DMS79 (cell line): ENCODE measurements at places on chromosomes 1 and 21.

GRCh38 chr21:30935121-30935888, 53.9 kb upstream of the KRTAP11-1 start:
- DNase-seq = no peak

DNA sequence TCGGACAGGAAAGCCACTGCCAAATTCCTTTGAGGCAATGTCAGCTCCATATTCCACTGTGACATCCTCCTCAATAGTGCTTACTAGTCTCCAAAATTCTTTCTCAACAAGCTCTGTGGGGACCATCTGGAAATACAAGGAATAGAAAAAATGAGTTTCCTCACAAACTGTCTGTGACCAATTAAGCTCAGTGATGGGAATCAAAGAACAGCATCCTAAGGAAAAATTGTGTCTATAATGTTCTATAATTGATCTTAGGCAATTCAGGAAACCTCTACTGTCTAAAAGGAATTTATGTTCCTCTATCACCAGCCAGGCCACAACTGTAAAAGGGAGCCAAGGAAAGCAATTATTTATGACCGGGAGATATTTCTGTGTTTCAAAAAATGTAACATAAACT, 46.1 kb upstream of the SYT2 start:
- DNase-seq = no peak

- DNase-seq = no peak
Measured at GRCh38 chr1:117760485-117760884, 154.6 kb downstream of the TENT5C start.

DNA sequence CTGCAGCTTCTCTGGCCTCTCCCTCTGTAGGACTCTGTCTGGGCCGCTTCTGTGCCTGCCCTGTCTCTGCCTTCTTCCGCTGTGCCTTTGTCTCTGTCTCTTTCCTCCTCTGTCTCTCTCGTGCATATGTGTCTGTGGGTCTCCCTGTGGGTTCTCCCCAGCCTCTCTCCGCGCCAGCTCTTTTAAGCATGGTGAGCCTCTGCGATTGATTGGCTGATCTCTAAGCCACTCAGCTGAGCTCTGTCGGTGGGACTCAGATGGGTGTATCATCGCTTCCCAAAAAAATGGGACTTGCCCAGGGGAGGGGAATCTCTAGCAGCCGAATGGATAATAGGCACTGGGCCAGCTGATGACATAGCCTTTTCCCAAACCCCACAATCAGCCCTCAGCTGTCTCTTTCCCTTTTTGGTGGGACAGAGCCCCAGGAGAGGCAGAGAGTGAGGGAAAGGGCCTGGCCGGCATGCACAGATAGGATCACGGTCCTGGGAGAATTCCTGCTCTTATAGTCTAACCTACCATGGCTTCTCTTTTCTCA, at the start of gene ADAMTS4:
Gene ADAMTS4 (minus strand): TSS at position 158 of the 535 bp plus-strand sequence. CDS start 427 bp downstream, outside the sequence.
- no peak for DNase-seq

DNA sequence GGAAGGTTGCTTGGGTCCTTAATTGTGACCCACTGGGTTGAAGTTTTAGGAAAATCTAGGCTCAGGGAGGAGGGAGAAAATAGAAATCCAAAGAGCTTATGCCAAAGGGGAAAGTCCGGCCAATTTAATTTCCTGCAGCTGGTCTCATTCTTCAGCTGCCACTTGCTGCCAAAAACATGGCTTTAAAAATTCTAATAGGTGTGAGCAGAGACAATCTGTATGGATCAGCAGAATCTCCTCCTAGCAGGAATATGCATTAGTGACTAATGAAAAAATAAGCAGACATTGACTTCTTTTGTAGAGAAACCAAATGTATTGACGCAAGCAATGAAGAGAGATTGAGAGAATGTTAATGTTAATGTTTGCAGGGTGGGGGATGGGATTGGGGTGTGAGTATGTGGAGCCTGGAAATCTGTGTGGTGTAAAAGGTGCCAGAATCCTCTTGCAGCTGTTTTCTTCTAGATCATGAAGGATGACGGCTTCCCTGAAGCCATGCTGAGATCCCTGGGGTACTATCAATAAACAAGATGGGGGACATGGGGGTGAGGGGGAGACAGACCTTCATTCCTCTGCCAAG, 35.3 kb downstream of the VWA5B1 start:
- DNase-seq = no peak

DNA sequence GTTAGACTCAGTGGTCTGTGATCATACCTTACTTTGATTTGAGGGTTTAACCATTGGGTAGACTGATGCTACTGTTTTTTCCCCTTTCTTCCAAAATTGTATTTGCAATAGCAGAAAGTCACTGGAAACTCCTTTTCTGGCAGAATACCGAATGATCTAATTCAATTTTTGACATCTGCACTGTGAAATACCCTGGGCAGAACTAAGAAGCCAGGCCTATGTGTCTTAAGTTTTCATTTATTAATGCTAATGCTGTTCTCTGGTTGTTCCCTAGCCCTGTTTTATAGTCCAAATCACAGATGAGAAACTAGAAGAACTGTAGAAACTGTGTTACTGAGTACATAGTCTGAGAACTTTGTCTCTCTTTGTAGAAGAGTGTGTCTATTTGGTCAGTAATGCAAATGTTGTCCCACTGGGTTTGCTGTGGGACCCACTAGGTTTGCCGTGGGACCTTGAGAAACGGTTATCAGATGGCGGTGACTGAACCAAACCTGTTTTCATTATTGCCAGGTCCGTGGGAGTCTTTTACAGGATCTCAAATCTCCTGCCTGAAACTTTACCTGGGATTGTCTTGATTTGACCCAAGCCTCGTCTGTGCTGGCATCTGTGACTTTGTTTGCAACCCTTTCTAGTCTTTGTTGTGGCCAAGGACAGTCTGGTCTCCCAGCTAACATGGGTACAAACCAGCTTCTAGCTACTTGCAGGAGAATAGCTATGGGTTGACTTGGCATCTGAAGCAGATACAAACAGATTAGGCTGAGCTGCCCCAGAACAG, 41.4 kb downstream of the PEX14 start:
- no peak for DNase-seq

DNA sequence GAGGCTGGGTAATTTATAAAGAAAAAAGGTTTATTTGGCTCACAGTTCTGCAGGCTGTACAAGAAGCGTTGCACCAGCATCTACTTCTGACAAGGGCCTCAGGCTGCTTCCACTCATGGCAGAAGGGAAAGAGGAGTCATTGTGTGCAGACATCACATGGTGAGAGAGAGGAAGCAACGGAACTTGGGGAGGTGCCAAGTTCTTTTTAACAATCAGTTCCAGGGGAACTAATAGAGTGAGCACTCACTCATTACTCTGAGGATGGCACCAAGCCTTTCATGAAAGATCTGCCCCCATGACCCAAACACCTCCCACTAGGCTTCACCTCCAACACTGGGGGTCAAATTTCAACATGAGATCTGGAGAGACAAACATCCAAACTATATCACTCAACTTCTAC, 77.2 kb downstream of the DDAH1 start:
- no peak for DNase-seq

- no peak for DNase-seq
Measured at GRCh38 chr1:200053646-200054045, 26.1 kb downstream of the NR5A2 start.

GRCh38 chr1:224067621-224068457, 46.1 kb upstream of the FBXO28 start:
- no peak for DNase-seq

DNA sequence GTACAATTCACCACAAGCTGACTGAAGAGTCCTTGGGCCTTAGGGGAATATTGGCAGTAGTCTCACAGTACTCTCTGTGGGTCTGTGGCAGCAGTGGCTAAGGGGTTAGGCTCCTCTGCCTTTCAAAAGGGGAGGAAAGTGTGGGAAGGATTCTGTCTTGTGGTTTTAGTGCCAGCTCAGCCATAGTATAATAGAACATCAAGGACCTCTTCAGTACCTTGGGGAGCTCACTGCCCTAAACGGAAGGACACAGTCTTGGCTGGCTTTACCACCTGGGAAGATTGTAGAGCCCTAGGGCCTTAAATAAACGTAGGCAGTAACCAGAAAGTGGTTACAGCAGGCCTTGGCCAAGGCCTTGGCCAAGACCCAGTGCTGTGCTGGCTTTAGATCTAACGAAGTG, 265.7 kb downstream of the COL11A1 start:
- DNase-seq = no peak

GRCh38 chr1:169946206-169946605, 52.5 kb upstream of the SCYL3 start:
- DNase-seq = no peak
